CD8-positive, alpha-beta T cell (primary cell): ENCODE measurements at places on chromosomes 3 and 15. TPM values are rescaled to one million over a fixed set of nuclear protein-coding genes. Genes with fewer than 3 reads are reported as not detected.

- DNase-seq = no peak
Observed at GRCh38 chr3:67000009-67000408, 1.9 kb downstream of the KBTBD8 start.

DNA sequence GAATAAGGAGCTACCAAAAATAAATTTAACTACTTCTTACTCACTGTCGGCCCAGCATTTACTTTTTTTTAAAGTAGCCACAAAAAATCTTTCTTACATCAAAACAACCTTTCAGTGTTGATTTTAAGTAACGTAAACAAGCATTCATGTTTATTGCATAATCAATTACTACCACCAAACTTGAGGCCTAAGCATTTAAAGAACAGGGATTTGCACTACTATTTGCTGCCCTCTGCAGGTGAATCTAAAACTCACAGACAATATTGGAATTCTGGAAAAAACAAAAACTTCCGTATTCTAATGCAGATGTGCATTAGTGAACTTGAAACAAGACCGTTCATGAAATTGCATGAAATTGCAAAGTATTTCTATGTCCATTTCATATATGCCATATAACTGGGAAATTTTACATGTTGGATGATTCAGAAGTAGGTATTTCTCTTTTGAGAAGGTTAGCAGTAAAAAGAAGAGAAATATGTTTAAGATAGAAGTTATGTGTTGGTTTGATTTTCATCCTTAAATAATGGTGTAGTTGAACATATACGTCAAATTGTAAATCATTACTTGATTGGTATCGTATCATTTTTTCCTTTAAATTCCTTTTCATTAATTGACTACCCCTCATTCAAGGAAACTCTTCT, 55.6 kb downstream of the CGGBP1 start:
- DNase-seq = no peak

GRCh38 chr3:123653221-123653682, 68.4 kb upstream of the HACD2 start:
- no peak for DNase-seq

DNA sequence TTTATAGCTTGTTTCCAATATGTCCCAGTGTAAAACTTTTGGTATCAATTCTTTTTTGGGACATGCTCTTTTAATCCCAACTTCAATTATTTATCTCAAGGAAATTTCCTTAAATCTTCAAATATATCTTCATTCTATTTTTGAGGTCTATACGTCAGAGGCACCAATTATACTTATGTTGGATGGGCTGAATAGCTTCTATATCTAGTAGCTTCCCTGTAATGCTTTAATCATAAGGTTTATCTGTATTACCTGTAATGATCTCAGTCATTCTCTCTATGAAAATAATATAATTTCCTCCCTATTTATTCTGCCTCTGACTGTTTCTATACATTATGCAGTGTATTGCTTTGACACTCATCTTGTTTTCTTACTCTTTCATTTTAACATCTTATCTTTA, 29.9 kb upstream of the MCCC1 start:
- no peak for DNase-seq

The CCNDBP1 gene
- total RNA-seq = 81.1 TPM

The CCR1 gene
- total RNA-seq = 1.2 TPM

The ALDH1A2 gene
- not detected for total RNA-seq

The GOLGA6A gene
- not detected for total RNA-seq
